ENCODE measurements at places on chromosomes 16 and 17.

GRCh38 chr16:66660422-66661209 lies 35.9 kb downstream of the CMTM4 start:
- DNase-seq, result no peak

DNA sequence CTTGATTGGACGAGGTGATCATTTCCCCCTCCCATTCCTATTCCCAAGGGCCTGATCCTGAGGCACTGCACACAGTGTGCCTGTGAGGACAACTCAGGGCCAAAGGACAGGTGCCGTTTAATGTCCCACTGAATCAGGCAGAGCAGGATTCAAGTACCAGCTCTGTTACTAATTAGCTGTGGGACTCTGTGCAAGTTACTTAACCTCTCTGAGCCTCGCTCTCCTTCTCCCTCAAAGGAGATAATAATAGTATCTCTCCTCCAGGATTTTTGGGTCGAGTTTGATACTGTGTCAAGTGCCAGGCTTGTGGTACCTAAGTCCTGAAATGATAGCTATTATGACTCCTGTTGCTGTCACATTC lies 86.8 kb upstream of the NKD1 start:
- DNase-seq, result no peak

GRCh38 chr17:60139438-60140285 lies 10.1 kb upstream of the CA4 start:
- no peak for DNase-seq

GRCh38 chr16:74281300-74281699 lies 15.3 kb upstream of the PSMD7 start:
- DNase-seq, result no peak

DNA sequence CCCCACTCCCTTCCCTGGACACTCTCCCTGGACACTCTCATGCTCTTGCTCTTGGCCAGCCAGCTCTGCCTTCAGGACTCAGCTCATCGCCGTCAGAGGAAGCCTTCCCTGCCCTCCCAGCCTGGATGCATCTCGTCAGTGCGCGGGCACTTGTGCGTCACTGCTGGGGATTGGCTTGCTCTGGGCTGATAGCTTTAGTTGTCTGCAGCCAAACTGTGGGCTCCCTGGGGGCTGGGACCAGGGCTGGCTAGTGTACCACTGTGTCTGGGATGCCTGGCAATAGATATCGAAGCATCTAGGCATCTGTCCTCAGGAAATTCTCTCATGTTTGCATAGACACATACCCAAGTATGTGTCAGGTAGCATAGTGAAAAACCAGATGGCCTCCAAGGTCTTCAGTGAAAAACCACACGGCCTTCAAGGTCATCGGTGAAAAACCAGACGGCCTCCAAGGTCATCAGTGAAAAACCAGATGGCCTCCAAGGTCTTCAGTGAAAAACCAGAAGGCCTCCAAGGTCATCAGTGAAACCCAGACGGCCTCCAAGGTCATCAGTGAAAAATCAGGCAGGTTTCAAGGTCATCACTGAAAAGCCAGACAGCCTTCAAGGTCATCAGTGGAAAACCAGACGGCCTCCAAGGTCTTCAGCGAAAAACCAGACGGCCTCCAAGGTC lies 72.0 kb downstream of the CMIP start:
- DNase-seq, result no peak

GRCh38 chr17:62388856-62389255 lies 8.5 kb downstream of the EFCAB3 start:
- no peak for DNase-seq

DNA sequence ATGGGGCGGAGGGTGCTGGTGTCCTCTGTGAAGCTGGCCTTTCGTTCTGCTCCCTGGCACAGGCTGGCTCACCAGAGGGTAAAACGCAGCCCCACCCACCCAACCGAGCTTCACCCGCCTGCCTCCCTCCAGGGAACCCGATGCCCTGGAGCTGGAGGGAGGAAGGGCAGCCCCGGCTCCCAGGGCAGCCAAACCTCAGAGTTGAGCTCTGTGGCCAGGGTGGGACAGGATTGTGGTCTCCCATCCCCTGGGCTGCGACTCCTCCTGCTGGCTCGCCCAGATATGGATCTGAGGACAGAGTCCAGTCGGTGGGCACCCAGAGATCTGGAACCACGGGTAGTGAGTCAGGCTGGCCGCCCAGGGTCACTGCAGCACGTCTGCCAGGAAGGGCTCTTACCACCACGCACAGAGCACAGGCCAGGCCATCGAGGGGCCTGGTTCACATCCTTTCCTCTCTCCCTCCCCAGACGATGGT lies 42.6 kb upstream of the CHMP6 start:
- no peak for DNase-seq

DNA sequence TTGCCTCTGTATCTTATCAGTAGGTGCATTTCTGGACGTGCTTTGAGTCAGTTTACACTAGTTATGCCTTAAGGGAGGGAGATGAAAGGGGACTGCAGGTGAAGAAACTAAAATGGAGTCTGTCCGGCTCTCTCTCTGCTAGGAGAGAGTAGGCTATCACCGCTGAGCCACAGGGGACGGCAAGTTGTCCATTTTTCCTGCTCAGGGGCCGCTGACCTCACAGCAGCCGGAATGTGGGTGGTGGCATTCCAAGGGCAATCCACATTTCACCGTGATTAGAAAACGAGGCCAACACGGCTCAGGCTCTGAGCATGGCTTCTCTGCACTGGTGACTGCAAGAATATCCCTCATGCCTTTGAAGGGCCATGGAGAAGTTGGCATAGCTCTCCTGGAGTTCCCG lies 19.0 kb upstream of the KLHDC4 start:
- no peak for DNase-seq

DNA sequence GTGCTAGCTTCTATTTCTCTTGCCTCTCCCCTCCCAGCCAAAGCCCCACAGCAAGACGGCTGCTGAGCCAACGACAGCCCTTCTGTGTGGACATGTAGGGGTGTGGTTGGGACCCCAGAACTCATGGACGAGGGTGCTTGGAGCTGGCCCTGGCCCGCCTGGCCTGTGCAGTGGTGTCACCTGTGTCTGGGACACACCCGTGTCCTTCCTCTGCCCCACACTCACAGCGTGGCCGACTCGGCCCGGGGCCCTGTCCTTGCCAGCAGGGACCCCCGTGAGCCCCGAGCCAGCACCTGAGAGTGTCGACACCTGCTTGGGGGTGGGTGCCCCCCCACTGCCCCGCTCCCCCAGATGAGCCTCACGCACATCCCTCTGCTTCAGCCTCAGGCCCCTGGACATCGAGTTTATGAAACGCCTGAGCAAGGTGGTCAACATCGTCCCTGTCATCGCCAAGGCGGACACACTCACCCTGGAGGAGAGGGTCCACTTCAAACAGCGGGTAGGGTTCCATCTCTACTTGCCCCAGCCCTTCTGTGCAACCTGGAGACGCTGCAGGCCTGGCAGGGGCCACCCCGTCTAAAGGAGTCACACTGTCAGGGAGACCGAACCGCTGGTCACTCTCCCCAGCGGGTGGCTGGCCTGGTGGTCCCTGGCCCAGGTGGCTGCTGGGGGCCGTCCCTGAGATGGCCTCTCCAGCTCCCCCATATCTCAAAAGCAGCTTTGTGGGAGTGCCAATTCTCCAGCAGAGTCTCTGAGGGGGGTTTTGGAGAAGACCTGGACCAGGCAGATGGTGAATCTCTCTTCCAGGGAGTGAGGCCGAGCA lies 349.8 kb downstream of the SEC14L1 start:
- no peak for DNase-seq

- no peak for DNase-seq
Measured at GRCh38 chr16:3938843-3939624, 58.5 kb upstream of the CREBBP start.

Data from NCI-H524 treated with DMSO at 0.1 percent for 48 hours (cell line).